Fibroblast of skin of scalp (primary cell): ENCODE measurements at places on chromosomes 5 and 9.

- DNase-seq = peak; percentile 80
Measured at GRCh38 chr9:128091144-128091543, 23.1 kb downstream of the SLC25A25 start.

GRCh38 chr9:76441551-76442322 is 17.2 kb upstream of the GCNT1 start:
- DNase-seq = no peak

DNA sequence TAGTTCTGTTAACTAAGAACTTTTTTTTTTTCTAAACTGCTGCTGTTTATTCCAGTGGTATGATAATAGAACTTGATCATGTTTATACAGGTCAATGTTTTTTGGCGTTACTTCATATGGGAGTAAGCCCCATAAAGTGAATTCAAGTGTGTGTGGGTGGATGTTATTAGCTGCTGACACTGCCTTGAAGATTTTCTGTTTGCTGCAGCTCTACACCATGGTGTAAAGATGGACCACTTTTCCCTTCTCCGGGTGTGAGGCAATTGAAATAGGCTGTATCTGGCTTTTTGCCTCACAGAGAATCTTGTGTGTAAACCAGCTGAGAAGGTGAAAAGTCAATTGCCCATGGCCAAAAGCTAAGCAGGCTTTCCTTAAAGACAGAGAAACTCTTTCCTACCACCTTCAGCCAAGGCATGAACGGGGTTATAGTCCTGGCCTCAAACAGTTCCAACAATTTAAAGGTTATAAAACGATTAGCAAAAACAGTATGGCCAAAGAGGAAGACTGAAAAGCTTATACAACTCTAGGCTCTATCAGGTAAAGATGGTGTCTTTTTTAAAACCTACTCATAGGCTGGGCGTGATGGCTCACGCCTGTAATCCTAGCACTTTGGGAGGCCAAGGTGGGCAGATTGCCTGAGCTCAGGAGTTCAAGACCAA is 33.9 kb upstream of the ABCA1 start:
- DNase-seq = no peak

DNA sequence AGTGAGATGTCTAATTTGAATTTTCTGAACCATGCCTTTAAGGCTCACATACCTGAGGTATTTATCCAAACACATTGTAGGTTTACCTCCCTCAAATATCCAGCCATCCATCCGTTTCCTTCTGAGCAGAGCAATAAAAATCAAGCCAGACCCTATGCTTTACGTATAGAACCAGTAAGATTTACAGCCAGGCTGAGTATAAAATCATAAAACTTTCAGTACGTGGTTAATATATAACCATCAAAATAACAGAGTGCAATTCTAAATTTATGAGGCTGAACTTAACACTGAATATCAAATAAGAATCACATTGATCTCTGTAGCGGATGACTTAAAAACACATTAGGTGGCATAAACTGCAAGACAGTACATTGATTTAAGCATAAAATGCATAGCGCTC is 877.9 kb upstream of the WWC1 start:
- no peak for DNase-seq

GRCh38 chr9:108397286-108397685 is 458.5 kb downstream of the ACTL7B start:
- no peak for DNase-seq

DNA sequence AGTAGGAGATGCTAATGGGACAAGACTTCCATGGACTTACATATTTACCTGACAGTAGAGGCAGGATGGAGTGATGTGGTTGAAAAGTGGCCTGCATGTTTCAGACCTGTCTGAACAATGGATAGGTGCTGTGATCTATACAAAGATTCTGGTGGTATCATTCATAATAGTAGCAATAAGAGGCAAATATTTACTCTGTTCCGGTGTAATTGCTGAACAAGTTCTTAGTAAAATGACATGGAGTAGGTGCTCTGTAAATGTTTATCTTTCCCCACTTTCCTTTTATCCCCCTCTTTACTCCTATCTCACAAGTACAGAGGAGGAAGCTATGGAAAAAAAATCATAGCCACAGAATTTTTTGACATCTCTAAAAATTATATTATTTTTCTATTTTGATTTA is 159.0 kb upstream of the SLC12A2 start:
- DNase-seq = no peak

- DNase-seq = peak; percentile 76
Measured at GRCh38 chr9:90967145-90967538, 165.5 kb downstream of the SYK start.

GRCh38 chr9:29183971-29184370 is 1610.7 kb upstream of the C9orf72 start:
- no peak for DNase-seq

DNA sequence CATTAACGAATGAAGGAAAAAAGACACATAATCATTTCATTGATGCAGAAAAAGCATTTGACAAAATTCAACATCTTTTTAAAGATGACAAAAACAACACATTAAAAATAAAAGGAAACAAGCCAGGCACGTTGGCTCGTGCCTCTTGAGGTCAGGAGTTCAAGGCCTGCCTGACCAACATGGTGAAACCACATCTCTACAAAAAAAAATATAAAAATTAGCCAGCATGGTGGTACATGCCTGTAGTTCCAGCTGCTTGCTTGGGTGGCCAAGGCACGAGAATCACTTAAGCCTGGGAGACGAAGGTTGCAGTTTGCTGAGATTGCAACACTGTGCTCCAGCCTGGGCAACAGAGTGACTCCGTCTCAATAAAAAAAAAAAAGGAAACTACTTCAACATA is 77.0 kb downstream of the ERCC6L2 start:
- no peak for DNase-seq

- DNase-seq = peak; percentile 40
Measured at GRCh38 chr5:65874241-65874640, 52.1 kb upstream of the ERBIN start.

DNA sequence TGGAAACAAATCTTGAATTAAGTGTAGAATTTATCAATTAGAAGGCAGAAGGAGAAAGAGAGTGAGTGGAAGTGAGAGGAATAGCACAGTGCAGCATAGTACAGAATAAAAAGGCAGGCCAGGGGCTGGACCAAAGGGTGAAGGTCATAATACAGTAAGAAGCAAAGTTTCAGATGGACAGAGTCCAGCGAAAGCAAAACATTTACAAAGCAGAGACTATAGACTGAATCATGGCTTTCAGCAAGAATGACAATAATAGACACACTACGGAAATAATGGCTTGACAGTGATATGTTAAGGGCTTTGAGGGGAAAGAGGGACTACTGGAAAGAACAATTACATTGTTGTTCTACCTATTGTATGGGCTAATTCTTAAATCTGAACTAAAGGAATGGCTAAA is 249.0 kb upstream of the CHD1 start:
- DNase-seq = no peak

DNA sequence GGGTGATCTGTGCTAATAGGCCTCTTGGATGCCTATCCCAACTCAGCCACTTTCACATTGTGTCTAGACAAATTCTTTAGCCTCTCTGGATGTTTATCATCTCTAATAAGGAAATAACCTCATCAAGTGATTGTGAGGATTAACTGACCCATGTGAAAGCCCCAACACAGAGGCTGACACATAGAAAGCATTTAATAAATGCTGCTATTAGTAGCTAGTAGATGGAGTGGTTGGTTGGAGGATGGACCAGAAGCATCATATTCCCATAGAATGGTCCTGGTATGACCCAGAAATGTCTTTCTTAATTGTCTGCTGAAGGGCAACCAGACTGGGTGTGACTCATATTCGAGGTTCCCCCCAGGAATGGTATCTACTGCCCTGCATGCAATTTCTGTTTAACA is 124.4 kb downstream of the PIK3R1 start:
- DNase-seq = peak; percentile 64

DNA sequence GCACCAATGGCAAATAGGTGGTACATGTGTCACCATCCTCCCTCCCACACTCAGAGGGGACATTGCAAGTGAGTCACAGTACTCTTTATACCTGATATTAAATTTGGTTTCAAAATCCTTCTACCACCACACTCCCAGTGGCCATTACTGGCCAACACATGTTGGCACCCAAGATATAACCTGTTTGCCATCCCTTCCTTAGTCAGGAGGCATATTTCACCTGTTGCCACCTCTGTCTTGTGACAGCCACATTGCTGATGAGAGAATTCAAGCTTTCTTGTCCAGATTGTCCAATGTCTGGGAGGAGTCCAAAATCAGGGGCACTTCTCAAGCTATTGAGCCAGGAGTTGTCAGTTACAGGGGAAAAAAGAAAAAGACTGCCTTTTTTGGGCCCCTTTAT is 80.2 kb upstream of the WWC1 start:
- DNase-seq = no peak
